NCI-H1092 treated with DMSO at 0.1 percent for 48 hours (cell line): ENCODE measurements at places on chromosomes 5 and 9.

DNA sequence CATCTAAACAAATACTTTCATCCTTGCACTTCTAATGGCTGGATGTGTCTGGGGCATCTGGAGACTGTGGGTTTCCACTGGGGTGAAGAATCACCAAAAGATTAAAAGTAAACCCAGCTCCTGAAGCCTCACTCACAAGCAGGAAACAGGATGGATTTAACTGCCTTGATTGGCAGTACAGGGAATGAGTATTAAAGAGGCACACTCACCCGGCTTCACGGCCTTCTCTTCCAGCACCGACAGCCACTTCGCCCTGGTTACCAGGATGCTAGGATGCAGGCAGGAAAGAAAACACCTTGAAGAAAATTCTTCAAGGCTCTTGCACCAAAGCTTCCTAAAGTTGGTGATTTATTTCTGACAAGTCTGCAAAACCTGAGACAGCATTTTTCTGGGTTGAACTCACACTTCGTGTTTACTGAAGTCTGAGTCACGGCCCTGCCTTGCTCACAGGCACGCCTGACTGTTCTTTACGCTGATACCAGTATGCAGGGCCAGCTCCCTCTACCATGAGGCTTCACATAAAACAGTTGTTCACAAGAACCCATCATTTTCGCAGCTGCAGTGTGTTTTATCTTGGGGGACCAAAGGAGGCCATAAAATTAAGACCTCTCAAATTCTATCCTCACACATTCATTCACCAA, 56.5 kb upstream of the ZNF354A start:
- DNase-seq: no peak

DNA sequence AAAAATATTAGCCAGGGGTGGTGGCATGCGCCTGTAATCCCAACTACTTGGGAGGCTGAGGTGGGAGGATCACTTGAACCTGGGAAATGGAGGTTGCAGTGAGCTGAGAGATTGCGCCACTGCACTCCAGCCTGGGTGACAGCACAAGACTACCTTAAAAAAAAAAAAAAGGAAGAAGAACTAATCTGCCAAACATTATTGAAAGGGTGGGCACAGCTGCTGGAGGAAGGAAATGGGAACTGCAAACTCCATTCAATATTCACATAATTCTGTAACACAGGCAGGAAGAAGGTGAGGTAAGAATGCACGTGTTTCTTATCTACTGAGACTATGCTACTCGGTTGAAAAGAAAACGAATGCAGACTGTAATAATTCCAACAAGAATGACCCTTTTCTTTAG, 121.1 kb upstream of the GNA14 start:
- no peak for DNase-seq

DNA sequence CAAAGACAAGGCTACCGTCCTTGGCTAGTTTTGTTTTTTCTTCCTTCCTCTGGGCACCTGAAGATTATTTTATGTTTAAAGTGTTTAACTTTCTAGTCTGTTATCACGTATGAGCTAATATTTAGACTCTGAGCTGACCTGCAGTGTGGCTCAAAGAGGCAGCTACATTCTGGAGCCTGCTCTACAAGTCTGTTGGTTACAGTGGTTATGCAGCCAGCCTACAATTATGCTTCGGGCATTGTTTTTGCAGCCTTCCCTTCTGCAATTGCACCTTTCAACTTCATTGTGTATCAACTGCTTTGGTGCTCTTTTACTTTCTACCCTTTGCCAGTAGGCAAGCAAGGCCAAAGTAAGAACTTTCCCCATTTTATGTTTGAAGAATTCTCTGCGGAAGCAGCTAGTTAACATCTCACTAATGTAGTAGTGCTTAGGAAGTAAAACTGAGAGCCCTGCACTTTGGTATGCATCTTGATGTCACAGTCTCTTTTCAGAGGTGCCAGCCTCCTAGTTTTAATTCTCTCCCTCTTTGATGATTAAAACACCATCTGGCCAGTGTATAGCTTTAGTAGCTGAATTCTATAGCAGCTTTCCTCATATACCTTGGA, 322.1 kb downstream of the FAM170A start:
- DNase-seq: no peak

DNA sequence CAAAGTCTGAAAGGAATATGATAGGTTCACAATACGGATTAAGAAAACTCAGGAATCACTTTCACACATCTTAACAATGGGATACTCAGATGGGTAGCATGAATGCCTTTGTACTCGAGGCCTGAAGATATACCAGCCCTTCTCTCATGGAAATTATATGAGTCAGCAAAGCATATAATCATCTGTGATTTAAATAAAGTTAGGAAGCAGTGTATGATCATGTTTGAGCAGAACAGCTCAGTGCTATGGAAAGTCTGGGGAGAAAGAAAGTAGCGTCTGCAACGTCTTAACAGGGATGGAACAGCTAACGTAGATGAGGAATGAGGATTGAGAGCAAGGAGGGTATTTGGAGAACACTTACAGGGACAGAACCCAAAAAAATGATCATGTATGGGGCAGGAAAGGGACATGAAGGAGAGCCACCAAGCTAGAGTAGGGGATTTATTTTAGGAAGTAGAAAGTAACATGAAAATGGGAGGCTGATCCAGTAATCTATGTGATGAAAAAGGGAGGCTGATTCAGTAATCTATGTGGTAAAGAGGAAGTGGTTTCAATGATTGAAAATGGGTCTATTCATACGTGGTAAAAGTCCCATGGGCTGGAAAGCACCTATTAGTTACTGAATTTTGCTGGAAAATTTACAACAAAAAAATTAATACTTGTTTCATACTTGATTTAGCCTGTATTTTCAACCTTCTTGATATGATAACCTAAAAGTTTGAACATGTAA, 85.9 kb downstream of the GNA14 start:
- DNase-seq: no peak

GRCh38 chr5:124444147-124444775, 302.2 kb downstream of the ZNF608 start:
- no peak for DNase-seq

DNA sequence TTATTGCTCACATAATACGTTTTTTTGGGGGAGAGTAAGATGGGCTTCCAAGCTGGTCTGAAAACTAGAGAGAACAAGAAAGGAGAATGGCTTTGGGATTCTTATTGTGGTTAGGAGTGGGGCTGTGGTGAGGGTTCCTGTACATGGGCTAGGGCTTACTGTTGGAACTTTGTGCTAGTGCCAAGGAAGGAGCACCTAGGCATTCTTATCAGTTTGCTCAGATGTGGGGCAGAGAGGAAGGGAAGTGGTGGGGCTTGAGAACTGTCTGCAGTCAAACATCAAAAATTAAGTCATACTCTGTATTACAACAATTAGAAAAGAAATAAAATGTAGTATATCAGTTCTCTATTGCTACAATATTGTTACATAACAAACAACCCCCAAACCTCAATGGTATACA, 4.0 kb upstream of the THBS4 start:
- no peak for DNase-seq

DNA sequence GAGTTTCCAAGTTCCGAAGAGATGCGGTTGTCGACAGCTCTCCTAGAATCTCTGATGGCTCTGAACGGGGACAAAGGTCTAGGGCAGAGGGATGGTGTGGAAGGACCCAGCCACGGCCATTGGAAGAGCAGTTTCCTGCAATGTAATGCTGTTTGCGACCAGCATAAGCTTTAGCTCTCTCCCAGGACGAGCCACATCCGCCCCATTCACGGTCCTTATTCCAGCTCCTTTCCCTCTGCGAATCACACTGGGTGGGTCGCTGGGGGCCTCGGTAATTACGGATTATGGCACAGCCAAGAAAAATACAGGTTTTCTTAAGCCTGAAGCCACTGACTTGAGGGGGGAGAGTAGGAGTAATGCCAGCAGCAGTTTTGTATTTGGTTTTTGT, 22.7 kb downstream of the ANXA2R start:
- peak; percentile 74 for DNase-seq

GRCh38 chr9:112556497-112557442, 70.1 kb downstream of the KIAA1958 start:
- DNase-seq: no peak

GRCh38 chr5:107589520-107590193, 81.1 kb downstream of the EFNA5 start:
- DNase-seq: no peak

GRCh38 chr5:171953860-171954701, 52.4 kb downstream of the FBXW11 start:
- no peak for DNase-seq

DNA sequence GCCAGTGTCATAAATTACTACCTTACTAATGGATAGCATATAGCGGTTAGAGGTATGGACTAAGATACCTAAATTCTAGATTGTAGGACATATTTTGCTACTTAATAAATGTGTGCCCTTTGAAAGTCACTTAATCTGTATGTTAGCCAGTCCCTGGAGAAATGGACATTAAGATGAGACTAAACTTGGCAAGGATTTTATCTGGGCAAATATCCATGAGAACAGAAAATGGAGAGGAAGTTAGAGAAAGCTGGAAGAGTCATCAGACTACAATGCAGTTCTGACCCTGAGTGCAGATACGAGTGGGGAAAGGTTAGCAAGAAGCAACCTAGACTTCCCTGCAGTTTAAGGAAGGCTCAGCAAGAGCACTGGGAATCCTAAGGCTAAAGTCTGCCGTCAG, 33.0 kb downstream of the TBCA start:
- DNase-seq: no peak

DNA sequence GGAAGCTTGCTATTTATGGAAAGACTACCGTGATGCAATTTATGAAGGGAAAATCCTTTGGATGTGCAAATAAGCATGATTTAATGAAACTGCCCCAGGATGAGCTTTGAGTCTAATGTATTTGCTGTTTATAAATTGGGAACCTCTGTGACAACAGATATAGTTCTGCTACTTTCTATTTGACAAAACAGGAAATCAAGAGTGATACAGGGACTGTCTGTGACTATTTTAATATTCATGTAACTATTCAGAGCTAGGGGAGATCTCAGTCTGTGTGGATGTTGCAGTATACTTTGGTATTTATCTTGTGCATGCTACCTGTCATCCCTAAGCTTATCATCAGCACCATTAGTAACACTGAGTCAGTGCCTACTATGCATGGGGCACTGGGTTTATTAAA, 132.1 kb downstream of the PDZD2 start:
- no peak for DNase-seq

DNA sequence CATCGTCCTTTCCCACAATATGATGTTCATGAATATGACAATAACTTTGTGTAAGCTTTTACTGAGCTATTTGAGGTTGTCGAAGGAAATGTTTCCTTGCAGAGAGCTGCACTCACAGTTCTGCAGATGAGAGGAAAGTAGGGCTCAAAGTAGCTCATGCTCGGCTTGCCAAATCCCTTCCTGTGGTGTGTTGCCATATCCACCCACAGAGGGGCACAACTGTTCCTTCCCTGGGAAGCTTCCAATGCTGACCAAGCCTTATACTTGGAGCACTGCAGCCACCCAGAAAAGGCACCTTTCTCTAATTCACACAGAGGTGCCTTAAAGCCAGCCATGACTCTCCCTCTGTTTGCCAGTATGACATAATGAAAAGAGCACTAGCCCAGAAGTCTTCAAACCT, 390.3 kb downstream of the CAAP1 start:
- DNase-seq: no peak

GRCh38 chr5:158436271-158437065, 577.5 kb upstream of the CLINT1 start:
- DNase-seq: no peak

DNA sequence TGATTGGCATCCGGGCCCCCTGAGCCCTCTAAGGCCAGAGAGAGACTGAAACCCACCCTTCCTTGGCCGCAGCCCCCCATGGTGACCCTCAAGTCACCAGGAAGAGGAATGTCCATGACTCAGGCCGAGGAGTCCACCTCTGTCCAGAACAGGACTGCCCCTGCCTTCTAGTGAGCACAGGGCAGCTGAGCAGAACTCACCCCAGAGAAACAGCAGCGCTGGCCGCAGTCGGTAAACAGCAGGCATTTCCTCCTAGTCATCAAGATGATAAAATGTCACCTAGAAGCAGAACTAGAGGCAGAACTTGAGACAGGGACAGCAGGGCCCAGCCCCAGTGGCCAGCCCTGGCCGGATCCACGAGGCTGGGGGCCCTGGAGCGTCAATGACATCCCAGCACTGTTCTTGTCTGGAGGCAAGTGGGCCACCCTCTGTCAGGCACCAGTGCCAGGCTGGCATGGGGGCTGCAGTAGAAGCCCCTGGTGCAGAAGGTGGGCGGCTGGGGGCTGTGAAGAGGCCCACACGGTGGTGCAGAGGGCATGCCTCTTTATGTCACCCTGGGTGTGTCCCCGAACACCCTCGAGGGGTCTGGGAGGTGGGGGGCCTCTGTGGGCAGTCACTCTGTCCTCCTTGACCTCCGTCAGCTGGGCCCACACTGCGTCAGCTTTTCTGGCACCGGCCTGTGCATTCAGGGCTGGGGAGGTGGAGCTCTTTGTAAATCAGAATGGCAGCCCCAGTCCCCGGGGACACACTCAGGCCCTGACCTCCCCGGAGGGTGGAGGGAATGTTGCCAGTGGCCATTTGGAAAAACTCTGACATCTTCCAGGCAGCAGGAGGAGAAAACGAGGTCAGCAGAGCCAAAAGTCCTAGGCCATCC, 83.0 kb downstream of the NTNG2 start:
- no peak for DNase-seq

- DNase-seq: no peak
Measured at GRCh38 chr9:72590824-72591223, 69.4 kb downstream of the TMC1 start.

- no peak for DNase-seq
Measured at GRCh38 chr5:50666261-50667022, at the start of gene PARP8. TSS of gene PARP8 (plus strand) at chr5:50666637. CDS start at chr5:50667096, 459 bp downstream.

DNA sequence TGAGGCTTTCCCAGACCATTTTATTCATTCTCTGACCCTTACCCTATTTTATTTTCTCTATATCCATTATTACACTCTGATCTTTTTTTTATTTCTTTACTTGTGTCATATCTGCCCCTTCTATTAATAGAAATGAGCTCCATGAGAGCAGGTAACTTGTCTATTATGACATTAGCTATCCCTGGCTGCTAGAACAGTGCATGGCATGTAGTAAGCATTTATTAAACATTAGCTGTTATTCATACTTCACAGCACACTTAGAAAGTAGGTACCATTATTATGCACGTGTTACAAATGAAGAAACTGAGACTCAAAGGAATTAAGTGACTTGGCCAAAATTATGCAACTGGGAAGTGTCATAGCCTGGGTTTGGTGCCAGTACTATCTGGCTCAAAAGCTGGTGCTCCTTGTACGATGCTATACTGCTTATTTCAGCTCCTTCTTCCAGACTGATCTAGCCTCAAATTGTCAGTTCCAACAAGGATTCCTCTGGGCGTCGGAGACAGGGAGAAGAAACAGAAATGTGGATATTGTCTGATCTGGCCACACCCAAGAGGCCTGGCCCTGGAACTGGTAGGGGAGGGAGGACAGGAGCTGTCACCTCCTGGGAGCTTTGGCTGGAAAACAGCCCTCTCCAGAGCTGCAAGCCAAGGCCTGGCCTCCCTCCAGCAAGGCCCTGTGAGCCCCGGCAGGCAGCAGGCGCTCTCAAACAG, 10.8 kb upstream of the NIPAL4 start:
- DNase-seq: peak; percentile 36

DNA sequence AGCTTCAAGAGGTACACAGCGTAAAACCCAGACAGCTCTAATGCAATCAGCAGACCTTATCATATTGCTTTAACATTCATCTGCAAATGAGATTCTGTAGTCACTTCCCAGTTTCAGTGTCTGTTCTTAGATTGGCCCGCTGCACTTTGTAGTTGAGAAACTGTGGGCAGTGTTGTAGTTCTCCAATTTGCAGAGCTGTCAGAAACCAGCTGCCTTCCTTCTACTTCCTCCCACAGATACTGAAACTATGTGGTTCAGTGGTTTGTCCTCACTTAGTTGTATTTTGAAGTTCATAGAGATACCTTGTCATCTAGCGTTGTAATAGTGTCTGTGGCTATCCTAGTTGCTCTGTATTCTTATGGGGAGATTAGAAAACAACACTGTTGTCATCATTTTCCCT, 39.6 kb upstream of the TRIM36 start:
- DNase-seq: no peak
